CD4-positive, alpha-beta T cell treated with Interleukin-1 beta for 1 hour (primary cell): ENCODE measurements at places on chromosomes 7 and 10.

DNA sequence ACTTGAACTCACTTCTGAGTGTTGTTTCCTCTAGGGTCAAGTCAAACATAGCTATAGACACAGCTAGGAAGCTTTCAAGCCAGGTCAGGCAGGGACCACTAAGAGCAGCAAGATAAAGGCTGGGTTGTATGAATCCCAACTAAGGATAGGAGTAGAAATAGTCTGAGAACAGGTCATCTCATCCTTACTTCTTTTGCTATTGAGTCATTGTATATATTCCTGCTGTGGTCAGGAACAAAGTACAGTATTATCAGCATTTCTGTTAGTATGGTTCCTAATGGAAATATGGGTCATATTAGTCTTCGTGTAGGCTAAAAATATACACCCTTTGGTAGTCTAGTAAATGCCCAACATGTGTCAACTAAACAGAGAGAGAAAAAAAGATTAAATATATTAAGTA, 145.3 kb downstream of the BTAF1 start:
- no peak for DNase-seq

DNA sequence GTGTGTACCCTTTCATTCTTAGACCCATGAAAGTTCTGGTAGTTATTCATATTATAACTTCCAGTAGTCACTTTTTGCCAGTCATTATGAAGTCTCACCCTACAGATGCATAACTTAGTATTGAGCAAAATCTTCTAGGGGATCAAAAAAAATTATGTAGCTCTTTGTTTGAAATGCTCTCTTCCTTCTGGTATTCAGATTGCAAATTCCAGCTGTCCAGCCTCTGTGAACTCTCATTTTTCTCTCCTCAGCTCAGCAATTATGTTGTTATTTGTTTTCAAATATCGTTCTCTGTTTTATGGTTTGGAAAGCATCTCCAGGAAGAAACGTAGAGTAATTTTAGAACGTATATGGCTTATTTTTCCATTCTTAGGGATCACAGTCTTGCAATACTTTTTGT, 442.5 kb downstream of the SEMA3D start:
- DNase-seq: no peak

- no peak for DNase-seq
These were observed 95.7 kb downstream of the BUB3 start for GRCh38 chr10:123249894-123250293.

- no peak for DNase-seq
These were observed 30.7 kb upstream of the PLPP4 start for GRCh38 chr10:120426306-120426705.

DNA sequence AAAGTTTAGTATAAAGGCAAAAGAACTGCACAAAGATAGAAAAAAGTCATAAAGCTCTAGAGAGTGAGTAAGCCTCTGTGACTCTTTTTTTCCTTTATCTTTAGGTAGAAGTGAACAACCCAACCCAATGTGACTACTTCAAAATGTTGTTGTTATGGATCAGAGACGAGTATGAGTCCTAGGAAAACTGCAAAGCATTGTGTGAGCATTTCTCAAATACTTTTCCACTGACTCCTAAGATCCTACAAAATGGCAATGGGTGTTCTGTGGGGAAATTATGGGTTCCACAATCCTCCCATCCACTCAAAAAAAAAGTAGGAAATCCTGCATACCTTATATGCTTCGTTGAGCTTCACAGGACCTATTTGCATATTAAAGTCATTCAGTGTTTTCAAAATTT, 177.1 kb downstream of the DGKI start:
- DNase-seq: no peak

DNA sequence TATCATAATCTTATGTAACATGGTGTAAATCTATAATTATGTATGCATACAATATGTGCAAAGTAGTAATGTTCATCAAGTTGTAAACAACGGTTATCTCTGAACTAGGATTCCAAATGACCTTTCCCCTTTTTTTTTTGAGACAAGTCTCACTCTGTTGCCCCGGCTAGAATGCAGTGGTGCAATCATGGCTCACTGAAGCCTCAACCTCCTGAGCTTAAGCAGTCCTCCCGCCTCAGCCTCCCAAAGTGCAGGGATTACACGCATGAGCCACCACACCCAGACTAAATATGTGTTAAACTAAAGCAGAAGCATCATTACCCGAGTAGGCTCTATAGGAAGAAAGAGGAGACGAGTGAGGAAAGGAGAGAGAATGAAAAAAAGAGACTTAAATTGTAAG, 7.8 kb upstream of the KMT2C start:
- no peak for DNase-seq

DNA sequence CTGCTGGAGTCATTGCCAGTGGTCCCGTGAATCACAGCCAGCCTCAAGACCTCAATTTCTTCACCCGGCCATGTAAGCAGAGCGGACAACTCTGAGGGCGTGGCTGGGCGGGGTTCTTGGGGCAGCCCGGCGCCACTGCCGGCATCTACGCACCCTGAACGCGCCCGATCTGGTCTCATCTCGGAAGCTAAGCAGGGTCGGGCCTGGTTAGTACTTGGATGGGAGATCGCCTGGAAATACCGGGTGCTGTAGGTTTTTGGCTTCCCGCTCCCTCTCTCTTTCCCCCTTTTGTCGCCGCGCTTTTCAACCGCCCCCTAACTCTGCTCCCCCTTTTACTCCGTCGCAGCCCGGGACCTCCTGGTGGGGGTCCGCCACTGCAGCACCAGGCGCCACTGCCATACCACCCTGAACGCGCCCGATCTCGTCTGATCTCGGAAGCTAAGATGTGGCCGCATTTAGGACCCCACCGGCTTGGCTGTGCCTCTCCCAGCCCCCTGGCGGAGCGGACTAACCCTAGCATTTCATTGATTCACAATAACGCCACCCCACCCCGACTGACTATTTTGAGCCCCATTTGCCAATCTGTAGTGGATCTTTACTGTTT, 25.3 kb downstream of the GARIN1A start:
- peak; percentile 46 for DNase-seq

GRCh38 chr7:138816650-138817049, 18.7 kb upstream of the ATP6V0A4 start:
- DNase-seq: no peak

- DNase-seq: no peak
These were observed 22.6 kb downstream of the COL1A2 start for GRCh38 chr7:94417306-94417705.

DNA sequence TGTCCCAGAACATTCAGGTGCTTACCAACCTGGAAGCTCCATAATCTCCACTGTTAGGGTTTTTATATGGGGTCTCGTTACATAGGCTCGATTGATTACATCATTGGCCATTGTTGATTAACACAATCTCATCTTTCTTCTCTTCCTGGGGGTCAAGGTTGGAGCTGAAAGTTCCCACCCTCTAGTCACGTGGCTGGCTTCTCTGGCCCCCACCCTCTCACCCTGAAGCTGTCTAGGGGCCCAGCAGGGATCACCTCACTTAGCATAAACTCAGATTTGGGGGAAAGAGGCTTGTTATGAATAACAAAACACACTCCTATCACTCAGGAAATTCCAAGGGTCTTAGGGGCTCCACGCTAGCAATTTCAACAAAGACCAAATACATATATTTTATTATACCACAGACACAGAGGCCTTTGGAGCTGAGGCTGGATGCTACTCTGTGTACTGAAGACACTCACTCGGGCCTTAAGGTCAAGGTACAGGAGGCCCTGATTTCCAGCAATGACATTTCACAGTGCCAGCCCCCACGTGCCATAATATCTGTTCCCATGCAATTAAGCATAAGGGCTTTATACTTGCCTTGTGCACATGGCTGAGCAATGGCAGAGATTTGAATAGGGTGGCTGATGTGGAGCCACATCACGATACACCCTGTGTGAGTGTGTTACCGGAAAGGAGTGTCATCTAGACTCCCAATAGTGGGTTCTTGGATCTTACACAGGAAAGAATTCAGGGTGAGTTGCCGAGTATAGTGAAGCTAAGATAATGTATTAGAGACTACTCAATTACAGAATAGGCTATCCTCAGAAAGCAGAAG, 108.2 kb downstream of the COL26A1 start:
- DNase-seq: no peak

GRCh38 chr7:134946260-134946659, 40.0 kb upstream of the AGBL3 start:
- DNase-seq: no peak

DNA sequence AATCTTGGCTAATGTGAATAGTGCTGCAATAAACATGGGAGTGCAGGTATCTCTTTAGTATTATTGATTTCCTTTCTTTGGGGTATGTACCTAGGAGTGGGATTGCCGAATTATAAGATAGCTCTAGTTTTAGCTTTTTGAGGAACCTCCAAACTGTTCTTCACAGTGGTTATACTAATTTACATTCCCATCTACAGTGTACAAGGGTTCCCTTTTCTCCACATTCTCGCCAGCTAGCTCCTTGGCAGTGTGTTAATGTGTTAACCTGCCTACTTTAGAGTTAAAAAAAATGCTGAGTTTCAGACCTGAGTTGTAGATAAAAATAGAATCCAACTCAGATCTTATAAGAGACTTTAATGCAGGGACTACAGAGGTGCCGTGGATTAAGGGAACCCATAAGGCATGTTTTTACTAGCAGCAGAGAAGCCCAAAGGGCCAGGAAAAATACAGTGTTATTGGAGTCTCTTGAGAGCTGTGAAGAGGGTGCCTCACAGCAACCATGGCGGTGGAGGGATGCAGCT, 35.4 kb downstream of the CDK13 start:
- no peak for DNase-seq

GRCh38 chr7:111103678-111104274, 12.8 kb downstream of the LRRN3 start:
- no peak for DNase-seq

GRCh38 chr7:70787771-70788170, 344.2 kb upstream of the GALNT17 start:
- DNase-seq: peak; percentile 12

DNA sequence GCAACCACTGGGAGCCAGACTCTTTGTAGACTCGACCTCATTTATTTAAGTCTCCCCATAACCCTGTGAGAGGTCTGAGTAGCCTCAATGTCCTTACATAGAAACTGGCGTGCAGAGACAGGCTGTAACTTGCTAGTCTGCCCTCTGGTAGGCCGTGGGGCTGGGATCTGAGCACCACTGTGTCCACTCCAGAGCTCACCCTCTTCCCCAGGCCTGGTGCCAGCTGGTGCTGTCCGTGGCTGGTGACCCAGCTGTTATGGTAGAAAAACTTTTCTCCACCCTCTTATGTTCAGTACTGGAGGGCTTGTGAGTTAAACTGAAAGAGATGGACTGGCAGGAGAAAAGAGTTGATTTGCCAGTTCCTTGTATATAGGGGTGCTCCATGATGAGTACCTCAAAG, 41.9 kb downstream of the ADAMTS14 start:
- DNase-seq: no peak

DNA sequence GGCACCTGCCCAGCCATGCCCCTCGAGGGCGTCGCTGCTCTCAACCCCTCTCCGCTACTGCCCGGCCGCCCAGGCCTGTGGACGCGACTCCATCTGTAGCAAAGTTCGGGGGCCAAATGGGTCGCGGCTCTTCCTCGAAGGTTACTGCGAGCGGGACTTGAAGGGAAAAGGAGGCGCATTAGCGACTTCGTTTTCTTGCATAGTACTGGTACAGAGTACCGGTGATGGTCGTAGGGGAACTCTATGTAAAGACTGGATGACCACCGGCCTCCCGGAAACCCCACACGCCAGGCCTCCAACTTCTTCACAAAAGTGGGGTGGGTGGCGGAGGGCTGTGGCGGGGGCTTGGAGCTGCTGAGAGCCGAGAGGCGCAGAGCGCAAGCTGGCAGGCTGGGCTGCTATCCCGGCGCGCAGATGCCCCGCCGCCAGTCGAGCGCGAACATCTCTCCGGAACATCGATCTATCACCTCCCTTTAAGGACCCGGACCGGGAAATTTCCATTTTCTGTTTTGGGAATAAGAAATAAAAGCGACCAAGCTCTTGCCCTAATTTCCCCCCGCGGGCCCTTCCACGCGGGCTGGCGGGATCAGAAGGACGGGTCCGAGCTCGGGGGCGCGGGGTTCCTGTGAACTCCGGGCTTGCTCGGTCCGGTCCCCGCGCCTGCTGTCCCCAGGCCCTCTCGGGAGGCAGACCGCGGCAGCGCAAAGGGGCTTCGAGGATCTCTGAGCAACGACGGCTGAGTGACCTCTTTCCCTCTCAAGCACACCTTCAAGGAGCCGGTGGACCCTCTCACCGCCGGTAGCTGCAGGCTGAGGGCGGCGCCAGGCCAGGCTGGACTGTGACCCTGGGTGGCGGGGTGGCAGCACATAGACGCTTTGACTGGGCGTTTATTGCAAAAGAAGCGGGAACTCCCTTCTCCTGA, 12.2 kb upstream of the FEZF1 start:
- DNase-seq: no peak

- no peak for DNase-seq
These were observed 418.2 kb upstream of the AKR1E2 start for GRCh38 chr10:4407783-4408182.

DNA sequence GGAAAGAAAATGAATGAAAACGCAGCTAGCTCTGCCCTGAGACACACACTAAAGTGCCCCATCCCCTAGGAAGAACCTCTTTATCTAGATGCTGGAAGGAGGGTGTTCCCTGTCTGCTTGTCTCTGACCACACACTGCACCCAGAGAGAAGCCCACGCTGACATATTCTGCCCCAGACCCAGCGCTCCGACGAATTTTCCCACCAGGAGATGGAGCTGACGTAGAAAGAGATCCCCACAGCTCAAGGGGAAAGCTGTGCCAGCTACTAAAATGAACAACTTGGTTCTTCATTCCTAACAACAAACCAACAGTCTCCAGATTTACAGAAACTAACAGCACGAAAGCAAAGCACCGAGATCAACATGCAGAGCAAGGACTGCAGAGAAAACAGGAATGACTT, 73.3 kb downstream of the KIAA1549 start:
- no peak for DNase-seq
